ENCODE measurements at places on chromosomes 4 and X.

GRCh38 chr4:54077812-54078211 lies 13.4 kb upstream of the CHIC2 start:
- DNase-seq = peak; percentile 41

- no peak for DNase-seq
Measured at GRCh38 chrX:118502161-118502789, 6.7 kb downstream of the DOCK11 start.

DNA sequence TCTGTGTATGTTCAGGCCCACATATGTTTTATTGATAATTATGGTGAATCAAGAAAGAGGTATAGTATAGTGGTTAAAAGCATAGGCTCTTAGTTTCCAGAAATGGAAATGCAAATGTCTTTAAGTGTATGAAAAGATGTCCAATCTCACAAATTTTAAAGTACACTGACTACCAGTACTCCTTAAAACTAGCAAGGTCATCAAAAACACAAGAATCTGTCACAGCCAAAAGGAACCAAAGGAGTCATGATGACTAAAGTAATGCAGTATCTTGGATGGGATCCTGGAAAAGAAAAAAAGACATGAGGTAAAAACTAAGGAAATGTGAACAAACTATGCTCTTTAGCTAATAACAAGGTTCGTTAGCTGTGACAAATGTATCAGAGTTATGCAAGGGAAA lies 661 bp upstream of the RBM41 start:
- DNase-seq = no peak

DNA sequence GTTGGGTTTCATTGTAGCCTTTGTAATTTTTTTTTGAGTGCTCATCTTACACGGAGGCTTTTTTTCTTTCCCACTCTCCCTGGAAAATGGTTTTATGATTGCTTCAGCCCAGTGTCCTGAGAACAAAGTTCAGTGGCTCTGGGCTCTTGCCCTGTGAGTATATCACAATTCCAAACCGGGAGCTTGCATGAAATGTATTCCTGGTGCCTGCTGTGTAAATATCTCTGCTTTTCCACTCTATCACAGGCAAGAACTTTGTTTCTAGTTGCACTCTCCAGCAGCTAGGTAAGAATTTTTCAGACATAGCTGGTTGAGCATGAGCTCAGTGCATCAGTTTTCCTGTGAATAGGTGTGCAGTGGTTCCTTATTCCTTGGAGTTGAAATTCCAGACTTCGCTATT lies 60.8 kb downstream of the SUPT20HL2 start:
- no peak for DNase-seq

DNA sequence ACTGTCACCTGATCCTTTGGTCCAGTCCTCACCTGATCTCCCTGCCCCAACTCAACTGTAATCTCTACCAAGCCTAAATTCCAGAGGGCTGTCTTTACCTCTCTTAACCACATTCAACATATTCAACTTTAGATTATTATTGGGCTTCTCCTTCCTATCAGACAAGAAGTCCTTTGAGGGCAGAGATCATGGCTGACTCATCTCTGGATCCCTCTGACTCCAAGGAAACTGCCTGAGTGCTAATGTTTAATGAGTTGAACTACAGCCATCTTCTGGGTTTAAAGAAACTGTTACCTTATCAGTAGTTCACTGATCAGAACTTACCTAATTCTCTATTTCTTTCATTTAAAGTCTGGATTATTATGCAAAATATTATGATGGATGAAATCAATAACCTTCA lies 135.7 kb downstream of the GPC3 start:
- DNase-seq = peak; percentile 3

- DNase-seq = no peak
Measured at GRCh38 chrX:126393284-126393683, 159.3 kb downstream of the DCAF12L1 start.

GRCh38 chr4:108192056-108192455 lies 23.3 kb upstream of the LEF1 start:
- DNase-seq = no peak

GRCh38 chr4:100361336-100361735 lies 156.5 kb downstream of the EMCN start:
- DNase-seq = no peak

Data from fibroblast of skin of right quadriceps (primary cell).